Urinary bladder (tissue), 4 donors: ENCODE measurements at places on chromosomes 1 and 21.

DNA sequence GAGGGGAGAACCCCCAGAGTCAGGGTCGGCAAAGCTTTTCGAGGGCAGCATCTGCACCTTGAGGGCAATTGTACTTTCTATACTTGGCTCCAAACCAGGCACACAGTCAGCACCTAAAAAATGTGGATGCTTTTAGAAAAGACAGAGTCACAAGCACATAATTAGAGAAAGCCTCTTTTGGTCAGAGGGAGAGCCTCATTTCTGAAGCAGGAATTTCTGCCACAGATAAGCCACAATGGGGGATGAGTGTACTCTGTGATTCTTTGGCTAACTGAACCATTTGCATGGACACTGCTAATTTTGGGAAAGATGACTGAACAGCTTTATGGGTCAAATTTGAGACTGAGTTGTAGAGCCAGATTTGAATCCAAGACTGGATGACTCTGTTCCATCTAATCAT lies 635.7 kb downstream of the KIF26B start:
- no peak for DNase-seq

- no peak for DNase-seq
Observed at GRCh38 chr1:14543191-14543840, 55.2 kb upstream of the KAZN start.

DNA sequence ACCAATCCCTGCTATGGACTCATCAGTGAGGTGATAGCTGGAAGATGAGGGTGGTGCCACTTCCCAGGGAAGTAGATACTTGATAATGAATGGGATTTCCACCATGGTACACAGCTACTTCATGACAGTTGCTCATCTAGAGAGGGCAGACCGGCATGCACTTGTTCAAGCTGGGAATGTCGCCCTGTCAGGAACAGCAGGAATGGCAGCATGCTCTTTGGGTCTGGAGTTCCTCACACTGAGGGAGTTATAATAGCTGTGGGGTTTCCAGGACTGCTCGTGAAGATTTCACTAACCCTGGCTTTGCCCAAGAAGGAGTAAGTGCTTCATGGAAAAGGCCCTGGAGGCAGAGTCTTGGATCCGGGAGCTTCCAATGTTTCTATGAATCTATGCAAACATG lies 129.2 kb downstream of the PSMG1 start:
- no peak for DNase-seq

DNA sequence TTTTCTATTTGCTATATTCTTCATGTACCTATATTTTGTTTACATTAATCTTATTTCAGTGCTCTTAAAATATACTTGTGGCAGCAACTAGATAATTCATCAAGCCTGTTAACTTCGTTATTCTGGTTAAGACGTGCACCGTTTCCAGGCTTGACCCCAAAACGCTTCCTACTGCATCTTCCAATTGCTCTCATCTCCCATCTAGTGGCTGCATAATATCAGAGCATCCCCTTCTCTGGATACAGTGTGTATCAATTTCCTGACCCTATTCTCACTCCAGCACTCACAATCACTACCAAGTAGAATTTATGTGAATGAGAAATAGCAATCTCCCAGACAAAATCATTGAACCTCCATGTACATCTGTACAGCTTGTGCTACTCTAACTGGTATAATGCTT lies 1280.3 kb upstream of the B3GALT2 start:
- DNase-seq = no peak

DNA sequence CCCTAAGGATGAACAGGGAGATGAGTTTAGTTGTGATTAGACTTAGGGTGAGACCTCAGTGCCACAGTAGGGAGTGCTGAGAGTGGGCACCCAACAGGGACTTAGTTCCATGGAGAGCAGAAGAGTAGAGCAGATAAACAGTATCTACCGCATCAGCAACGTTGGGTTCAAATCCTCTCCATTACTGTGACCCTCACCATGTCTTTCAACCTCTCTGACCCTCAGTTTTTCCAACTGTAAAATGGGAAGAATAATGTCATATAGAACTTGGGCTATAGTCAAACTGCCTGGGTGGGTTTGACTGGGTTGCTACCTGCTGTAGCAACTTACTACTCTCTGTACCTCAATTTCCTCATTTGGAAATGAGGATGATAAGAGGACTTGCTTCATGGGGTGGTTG lies 6.7 kb upstream of the DISP3 start:
- DNase-seq = no peak

DNA sequence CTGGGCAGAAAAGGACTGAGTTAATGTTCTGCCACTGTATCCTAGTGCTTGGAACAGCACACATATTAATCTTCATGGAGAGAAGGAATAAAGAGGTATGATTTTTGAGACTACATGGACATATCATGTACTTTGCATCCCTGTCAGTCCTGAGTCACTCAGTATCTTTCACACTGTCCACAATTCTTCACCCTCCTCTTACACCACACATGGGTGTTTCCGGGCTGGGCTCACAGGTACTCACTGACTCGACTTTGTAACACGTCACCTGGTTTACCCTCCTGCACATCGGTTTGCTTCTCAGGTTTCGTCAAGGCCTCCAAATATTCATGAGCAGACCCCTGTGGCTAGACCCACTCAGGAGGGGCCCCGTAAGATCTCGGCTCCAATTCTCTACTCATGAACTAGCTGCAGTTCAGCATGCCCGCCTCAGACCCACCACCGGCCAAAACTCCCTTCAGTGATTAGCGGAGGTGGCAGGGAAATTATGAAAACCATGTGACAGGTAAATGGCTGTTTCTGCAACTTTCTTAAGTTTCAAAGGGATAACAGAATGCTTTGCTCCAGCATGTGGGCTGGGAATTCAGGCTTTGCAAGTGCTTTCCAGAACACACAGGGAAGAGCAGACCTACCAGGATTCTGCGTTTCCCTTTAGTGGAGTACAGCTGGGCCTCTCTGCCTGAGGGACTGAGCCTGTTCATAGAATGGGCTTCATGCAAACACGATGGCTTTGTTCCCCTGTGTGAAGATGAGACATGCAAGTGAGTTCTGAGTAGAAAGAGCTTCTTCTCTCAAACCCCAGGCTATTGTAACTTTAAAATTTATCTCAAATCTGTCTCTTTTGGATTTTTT lies 31.3 kb upstream of the TRABD2B start:
- no peak for DNase-seq

- no peak for DNase-seq
Observed at GRCh38 chr1:184050636-184051035, 894 bp upstream of the TSEN15 start.

- no peak for DNase-seq
Observed at GRCh38 chr1:7608628-7609305, 162.3 kb upstream of the VAMP3 start.

GRCh38 chr1:97331165-97331564 lies 589.7 kb downstream of the DPYD start:
- DNase-seq = no peak

GRCh38 chr1:232011961-232012360 lies 385.4 kb downstream of the DISC1 start:
- DNase-seq = no peak

- DNase-seq = no peak
Observed at GRCh38 chr1:27564710-27565649, 39.0 kb downstream of the AHDC1 start.

DNA sequence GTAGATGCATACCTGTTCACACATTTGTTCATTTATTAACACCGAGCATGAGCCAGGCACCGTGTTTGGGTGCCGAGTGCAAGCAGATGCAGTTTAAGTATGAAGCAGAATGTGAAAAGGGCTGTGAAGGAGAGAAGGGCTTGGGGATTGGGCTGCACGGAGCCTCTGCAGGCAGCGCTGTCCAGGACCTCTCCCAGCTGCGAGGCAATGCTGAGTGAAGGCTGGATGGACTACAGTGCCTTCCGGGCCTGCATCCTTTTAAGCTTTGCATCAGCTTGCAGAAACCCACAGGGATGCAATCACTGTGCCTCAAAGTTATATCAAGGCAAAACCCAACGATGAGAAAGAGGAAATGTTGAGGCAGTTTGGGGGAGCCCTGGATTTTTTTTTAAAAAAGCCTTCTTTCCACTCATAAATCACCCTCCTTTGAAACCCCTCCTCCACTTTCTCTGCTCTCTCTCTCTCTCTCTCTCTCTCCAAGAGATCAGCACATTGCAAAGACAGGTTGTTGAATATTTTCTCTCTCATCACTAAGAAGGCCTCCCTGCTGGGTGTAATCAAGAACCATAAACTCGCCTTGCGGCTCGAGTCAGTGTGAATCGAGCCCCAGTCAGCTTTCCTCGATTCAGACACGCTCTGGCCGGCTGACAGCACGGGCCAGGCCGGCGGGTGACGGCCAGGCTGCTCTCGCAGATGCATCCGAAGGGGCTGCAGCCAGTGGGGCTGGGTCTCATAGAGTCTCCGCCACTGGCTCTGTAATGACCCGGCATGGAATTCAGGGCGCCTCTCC lies 89.2 kb upstream of the POU3F1 start:
- no peak for DNase-seq

GRCh38 chr1:245211761-245212160 lies 57.0 kb downstream of the KIF26B start:
- no peak for DNase-seq

DNA sequence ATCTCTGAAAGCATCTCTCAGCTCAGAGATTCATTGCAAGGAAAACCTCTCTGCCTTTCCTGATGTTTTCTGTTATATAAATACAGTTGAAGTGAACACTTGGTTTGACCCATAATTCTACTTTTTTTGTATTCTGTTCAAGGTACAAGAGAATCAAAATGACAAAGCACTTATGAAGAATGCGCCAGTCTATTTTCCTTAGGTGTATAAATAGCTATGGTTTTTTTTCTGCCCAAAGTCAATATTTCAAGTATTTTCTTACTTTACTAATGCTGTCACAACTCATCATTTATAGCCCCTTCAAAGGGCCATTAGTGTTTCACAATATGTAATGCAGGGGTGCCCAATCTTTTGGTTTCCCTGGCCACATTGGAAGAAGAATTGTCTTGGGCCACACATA lies 142.5 kb upstream of the C1orf105 start:
- DNase-seq = no peak

DNA sequence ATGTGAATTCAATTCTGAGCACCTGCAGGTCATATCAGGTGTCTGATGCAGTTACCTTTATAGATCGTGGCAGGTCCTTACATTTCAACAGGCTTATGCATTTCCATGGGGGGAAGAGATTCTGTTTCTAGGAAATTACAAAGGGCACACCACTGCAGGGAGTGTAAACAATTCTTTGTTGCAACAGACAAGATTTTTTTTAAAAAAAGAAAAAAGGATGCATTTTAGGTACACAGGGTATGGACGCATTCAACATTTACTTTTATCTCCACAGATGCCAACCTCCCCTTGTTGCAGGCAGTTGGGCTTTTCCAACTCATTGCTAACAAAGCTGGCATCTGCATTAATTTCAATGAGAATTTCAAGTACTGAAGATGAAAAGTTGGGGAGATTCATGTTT lies 13.5 kb upstream of the TEKT2 start:
- DNase-seq = no peak

DNA sequence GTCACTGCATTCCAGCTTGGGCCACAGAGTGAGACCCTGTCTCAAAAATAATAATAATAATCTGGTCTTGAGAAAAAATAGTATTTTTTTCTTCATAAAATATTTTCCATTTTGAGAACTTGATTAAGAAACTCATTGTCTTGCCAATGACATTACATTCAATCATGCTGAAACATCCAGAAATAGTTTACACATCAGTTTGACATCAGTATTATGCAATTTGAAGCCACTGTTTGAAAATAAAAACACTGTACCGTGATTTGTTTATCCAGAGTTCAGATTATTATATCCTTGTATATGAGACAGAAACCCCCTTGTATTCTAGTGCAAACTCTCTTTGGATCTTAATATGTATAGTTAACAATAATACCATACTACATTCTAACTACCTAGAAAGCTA lies 6.9 kb downstream of the FMO2 start:
- no peak for DNase-seq

GRCh38 chr1:168234846-168235547 lies 9.2 kb downstream of the SFT2D2 start:
- DNase-seq = no peak

DNA sequence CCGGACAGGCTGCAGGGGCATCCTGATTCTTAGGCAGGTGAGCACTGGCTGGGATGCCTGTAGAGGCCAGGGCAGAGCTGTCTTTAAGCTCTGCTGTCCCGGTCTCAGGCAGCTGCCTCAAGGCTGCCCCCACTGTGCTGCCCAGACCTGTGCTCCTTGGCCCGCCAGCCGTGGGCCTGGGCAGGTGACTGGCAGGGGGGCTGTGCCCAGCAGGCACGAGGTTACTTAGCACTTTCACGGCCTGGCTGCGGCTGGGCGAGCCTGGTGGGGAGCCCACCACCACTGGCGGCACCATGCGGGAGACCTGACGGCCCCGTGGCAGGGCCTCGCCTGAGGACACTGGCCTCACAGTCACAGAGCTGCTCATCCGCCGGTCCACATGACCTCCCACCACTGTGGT lies 8.2 kb downstream of the CRYBG2 start:
- no peak for DNase-seq

DNA sequence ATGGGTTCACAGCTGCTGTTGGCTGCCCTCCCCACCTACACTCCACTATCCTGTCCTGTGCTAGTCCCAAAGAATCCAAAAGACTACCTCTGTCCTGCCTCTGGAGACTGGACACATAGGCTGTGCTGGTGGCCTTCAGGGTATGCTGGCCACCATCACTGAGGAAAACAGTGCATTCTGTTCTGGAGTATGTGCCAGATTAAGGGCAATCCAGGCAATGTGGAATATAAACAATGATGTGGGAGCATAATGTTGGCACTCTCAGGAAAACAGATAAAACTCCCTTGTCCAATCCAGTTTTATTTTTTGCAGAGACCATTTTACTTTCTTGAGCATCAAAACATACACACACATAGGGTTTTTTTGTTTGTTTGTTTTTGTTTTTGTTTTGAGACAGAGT lies 94.3 kb downstream of the GLUL start:
- no peak for DNase-seq

GRCh38 chr1:20732588-20733359 lies at the start of gene SH2D5:
Gene SH2D5, minus strand, starts transcription at chr1:20732703. Its CDS starts 4,659 bp downstream, at chr1:20728044.
- DNase-seq = peak; percentile 73

DNA sequence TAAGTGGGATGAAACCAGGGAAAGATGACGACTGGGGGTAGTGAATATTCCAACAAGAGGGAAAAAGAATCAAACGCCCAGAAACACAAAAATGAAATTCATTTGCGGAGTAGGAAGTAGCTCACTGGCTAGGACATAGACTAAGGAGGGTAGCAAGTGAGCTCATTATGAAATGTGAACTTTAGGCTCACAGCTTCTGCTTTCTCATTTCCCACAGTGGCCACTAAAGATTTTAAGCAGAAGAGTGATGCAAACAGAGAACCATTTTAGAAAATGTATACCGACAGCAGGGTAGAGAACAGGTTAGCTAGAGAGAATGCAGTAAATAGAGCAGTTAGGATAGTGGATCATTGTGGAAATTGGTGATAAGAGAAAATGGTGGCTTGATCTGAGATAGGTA lies 3.5 kb downstream of the CD48 start:
- DNase-seq = no peak

- peak; percentile 55 for DNase-seq
Observed at GRCh38 chr1:207797229-207797973, 45.5 kb downstream of the CD46 start.
